ENCODE measurements at places on chromosomes 7 and 10. TPM values are rescaled to one million over a fixed set of nuclear protein-coding genes. Genes with fewer than 3 reads are reported as not detected.

DNA sequence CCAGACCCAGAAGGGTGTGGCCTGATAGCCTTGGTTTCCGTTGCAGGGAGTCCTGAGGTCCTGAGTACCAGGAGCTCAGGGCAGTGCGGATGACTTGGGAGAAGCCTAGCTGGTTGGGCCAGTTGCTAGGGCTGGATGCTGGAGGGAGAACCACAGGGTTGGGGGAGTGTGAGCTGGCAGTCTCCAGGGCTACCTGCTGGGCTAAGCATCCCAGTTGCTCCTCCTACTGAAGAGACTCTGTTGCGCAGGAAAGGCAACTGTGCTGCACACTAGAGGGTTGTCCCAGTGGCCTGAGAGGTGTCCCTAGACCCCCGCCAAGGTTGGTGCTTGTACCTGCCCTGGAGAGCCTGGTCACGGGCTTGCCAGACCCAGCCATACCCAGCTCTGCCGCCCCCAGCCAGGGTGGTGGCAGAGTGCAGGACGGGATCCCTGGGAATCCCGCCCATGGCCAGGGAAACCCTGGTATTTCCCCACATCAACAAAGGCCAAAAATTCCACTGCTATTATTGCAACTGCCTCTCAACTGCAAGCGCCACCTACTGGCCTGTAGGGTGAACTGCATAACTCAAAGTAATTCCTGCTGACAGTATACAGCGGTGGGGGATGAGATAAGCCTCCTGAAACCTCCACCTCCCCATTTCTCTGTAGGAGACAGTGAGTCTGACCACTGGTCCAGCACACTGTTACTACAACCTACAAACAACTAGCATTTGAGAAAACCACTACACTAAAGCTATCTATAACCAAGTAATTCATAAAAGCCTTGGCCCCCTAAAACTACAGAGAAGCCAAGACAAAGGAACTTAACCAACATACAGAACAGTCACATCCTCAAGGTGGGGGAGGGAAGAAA, 67.6 kb upstream of the DDC start:
- H3K4me3 ChIP-seq: no peak overlapping the region
- DNase-seq: peak; percentile 68
- H3K27ac ChIP-seq: no peak overlapping the region
- no peaks in the 10 kb centered on the region for H3K36me3 ChIP-seq
- H3K27me3 ChIP-seq: no peaks in the 10 kb centered on the region

DNA sequence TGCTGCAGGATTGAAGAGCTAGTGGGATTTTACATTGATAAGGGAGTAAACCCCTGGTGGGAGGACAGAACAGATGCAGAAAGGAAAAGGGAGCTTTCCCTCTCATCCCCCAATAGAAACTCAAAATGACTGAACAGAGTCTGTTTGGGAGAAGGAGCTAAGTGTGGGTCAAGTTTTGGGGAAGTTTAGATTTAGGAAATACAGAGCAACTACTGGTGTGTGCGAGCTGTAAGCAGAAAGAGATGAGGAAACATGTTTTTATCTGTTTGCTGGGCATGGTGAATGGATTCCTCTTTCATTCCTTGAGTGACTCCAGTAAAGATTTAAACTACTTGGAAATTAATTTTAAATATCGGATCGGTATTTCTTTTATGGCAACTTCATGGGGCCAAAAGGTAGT, 132.7 kb downstream of the AOAH start:
- no peak overlapping the region for H3K4me3 ChIP-seq
- no peak for DNase-seq
- H3K4me1 ChIP-seq: no peaks in the 10 kb centered on the region
- H3K27me3 ChIP-seq: no peaks in the 10 kb centered on the region

- H3K27ac ChIP-seq: no peak overlapping the region
- H3K4me3 ChIP-seq: no peak overlapping the region
- no peaks in the 10 kb centered on the region for H3K4me1 ChIP-seq
- no peak for DNase-seq
Observed at GRCh38 chr10:50231515-50232260, 19.6 kb downstream of the ASAH2 start.

DNA sequence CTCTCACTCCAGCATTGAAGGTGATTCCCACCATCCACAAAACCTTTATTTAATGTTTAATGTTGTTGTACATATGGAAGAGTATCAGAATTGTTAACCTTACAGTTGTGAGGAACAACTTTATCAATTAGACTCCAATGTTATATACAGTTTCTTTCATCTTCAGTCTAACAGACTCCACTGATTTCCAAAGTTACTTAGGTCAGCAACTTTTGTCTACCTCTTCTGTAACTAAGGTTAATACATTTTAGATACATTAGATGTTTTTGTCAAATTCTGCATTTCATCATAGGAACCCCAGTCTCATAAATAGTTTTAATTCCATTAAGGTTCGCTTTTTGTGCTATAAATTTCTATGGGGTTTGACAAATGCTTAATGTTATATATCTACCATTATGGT, 223.9 kb upstream of the POM121L12 start:
- no peak overlapping the region for H3K4me3 ChIP-seq
- no peak for DNase-seq

UCMA gene
- not detected for total RNA-seq

KCNIP2 gene
- 4.3 TPM for total RNA-seq

NPY gene
- not detected for total RNA-seq
